ENCODE measurements at places on chromosomes 3 and 15.

DNA sequence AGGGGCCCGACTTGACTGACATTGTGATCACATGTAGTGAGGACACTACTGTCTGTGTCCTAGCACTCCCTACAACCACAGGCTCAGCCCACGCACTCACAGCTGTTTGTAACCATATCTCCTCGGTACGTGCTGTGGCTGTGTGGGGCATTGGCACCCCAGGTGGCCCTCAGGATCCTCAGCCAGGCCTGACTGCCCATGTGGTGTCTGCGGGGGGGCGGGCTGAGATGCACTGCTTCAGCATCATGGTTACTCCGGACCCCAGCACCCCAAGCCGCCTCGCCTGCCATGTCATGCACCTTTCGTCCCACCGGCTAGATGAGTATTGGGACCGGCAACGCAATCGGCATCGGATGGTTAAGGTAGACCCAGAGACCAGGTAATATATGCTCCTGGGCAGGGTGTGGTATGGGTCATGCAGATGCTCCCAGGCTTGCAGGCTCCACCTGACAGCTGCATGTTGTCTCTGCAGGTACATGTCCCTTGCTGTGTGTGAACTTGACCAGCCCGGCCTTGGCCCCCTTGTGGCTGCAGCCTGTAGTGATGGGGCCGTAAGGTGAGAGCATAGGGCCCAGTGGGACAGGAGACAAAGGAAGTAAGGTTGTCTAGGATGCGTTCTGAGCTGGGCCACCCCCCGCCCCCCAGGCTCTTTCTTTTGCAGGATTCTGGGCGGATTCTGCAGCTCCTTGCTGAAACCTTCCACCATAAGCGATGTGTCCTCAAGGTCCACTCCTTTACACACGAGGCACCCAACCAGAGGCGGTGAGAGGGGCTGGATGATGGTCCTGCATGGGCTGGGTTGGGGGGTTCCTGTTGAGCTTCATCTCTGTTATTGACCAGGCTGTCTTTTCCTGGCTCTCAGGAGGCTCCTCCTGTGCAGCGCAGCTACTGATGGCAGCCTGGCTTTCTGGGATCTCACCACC lies 4.4 kb downstream of the DALRD3 start:
- DNase-seq, result no peak

DNA sequence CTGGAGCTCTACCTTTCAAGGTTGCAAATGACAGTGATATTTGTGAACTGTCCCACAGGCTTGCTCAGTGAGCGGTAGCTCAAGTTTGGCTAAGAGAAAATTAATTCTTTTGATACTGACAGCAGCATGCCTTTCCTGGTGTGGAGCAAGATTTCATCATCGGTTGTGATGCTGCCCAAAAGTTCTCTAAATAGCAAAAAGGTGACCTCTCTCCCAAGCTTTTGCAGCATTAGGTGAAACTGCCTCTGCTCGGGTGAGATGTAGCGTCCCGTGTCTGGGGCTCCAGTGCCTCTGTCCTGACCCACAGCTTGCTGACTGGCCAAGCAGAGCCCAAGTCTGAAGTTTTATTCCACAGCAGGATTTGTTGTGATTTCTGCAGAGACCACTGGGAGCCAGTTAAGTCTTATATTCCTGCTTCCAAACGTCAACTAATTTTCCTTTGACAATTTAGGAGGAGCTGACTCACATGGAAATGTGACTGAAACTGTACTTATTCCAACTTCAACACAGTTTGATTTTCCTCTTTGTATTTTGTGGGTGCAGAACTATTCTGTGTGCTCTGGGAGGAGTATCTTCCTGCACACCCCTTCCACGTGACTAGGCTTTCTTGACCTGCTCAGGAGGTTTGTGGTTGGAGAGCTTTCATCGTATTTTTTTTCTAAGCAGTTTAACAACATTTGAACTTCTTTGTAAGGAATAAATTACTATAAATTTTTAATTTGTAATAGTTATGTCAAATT lies 5.9 kb downstream of the SYNM start:
- no peak for DNase-seq

GRCh38 chr15:22224241-22224671 lies 143.9 kb downstream of the OR4M2 start:
- no peak for DNase-seq

DNA sequence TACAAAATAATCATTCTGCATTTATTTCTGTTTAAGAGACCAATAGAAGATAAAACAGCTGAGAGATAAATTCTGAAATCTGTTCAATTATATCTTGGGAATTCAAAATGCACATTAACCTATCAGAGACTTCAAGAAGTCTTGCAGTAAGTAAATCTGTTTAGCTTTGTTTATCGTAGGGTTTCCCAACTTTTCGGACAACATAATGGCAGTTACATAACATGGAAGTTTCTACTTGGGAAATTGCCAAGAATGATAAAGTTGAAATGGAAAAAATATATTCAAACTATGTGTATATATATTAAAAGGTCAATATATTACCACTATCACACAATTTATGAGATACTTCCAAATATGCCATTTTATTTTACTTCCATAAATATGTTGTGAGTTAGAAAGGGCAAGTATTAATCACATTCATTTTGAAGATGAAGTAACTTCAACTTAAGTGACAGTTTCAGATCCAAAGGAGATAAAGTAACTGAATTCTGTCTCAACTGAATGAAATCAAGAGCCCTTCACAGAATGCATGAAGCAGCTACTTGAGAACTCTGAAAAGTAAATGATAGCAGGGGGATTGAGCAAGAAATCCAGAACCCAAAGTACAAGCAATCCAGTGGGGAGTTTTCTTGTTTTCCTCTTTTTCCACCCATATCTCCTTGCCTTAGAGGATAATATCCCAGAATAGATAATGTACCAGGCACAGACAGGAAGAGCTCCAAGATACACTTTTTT lies 108.8 kb downstream of the PLOD2 start:
- DNase-seq, result no peak

GRCh38 chr3:179533274-179533673 lies 29.5 kb upstream of the ACTL6A start:
- no peak for DNase-seq

DNA sequence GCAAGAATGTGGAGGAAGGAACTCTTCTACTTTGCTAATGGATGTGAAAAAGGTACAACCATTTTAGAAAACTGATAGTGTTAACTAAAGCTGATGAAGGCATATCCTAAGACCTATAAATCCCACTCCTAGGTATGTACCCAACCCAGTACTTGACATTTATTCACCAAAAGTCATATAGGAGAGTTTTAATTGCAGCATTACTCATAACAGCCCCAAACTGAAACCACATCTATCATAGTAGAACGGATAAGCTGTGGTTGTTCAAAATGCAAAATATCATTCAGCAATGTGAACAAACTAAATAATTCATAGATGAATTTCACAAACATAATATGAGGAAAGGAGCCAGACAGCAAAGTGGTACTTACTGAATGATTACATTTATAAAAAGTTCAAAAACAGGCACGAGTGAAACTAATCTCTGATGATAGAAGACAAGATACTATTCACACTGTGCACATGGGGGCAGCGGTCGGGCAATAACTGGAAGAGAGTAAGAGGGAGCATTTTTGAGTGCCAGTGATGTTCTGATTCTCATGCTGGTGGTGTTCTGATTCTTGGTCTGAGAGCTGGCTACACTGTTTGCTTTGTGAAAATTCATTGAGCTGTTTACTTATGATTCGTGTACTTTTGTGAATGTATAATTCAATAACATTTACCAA lies 34.3 kb downstream of the GOLIM4 start:
- DNase-seq, result no peak

DNA sequence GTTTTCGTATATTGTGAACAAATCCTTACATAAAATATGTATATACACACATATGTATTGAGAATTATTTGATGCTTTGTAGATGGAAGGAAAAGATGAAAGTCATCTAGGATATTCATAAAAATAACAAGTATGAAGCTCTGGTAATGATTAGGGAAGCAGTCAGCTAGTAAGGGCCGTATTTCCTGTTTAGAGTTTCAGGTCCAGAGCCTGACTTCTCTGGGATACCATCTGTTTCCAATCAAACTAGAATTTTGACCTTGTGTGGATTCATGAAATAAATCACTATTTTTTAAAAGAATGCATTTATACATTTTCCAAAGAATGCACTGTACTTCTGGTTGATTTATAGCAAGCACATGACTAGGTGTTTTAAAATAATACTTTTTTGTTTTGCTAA lies 156.1 kb upstream of the CGNL1 start:
- DNase-seq, result no peak

DNA sequence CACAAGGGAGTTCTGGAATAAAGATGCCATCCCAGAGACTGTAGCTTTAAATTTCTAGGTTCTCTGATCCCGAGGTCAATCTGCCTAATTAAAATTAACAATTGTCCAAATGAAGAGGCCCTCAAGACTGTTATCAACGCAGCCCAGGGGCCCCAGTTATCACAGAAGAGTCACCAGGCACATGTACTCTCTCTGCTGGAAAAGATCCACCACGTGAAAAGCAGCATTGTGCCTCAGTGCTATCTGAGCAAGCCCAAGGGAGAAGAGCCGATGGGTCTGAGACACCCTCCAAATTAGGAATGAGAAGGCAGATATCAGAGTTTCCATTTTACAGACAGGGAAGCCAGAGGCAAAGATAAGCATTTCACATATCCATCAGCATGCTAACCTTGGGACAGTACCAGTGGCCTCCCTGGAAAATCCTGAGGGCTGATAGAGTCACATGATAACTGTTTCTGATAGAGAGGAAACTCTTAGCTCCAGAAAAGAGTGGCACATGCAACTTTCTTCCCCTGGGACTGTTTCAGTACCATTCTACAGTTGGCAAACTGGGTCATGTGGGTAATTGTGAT lies 55.5 kb downstream of the ITGB5 start:
- DNase-seq, result no peak

GRCh38 chr3:124829178-124829818 lies 57.9 kb downstream of the ITGB5 start:
- no peak for DNase-seq

DNA sequence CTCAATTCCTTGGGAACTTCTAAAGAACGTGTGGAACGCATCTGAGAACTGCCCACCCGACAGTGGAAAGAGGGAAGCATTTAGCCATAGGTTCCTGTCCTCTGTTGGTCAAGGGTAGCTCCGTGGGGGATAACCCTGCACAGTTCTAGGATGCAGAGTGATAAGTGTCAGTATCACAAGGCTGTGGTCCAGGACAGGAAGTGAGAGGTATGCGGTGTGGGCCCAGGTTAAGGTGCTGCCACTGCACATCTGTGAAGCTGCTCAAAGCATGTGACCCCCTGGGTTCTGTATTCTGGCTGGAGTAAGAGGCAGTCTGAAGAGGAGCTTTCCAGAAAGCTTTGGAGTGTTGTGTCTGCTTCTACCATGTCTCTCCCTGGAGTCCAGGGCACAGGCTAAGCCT lies 51.7 kb upstream of the HES1 start:
- no peak for DNase-seq

GRCh38 chr15:38991126-38991525 lies 426.5 kb upstream of the RASGRP1 start:
- no peak for DNase-seq

GRCh38 chr15:63295341-63295740 lies 17.9 kb downstream of the APH1B start:
- DNase-seq, result no peak

DNA sequence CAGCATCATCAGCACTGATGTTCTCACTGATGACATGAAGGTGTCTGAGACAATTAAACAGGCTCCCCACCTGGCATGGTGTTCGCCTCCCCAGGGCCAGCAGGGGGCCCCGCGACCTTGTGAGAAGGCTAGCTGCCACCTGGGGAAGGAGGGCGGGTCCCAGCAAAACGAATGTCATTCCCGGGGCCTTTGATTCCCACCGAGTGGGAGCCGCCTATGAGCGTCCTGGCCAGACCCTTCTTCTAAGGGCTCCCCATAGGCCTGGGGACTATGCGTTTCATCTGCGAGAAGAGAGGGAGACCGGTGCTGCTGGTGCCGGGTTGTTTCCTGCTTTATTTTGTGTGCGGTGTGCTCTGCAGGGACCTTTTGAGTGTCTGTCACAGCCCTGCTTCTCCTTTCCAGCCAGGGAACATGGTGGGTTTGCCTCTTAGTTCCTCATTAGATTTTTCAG lies 20.5 kb upstream of the MINDY4B start:
- peak; percentile 74 for DNase-seq

DNA sequence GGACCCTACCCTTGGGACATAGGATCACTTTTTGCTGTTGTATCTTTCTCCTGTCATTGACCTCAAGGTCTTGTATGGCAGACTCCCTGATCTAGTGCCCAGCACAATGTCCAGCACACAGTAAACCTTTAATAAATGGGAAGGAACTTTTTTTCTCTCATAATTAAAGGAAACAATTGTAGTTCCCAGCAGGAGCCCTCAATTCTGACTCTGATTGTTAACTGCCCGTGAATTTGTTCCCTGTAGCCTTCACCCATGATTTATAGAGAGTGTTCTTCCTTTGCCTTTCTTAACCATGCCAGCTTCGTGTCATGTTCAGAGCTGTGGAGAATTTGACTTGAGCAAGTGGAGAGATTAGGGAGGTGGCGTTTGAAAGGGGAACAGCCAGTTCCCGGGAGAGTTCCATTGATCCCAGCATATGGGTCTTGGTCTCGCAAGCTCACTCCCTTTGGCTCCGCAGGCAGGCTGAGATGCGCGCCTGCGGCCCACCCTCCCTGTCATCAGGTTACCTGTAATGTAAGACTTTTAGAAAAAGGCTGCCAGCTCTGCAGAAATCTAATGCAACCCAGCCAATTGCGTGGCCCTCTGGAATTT lies 182.6 kb downstream of the TP63 start:
- no peak for DNase-seq

GRCh38 chr3:124840331-124840730 lies 46.8 kb downstream of the ITGB5 start:
- DNase-seq, result no peak

DNA sequence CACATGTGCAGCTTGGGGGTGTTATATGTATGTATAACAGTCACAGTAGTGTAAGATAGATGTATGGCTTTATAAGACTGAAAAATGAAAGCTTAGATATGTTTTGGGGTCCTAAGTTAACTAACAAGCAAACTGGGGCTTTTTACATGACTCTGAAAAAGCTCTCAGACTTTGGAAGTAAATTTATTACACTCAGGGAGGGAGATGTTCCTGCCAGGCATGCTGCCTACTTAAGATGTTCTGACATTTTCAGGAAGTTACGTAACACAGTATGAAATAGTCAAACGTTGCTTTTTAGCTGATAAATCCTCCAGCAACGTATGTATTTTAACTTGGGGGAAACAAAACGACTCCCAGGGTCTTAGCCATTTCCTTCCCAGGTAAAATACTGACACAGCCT lies 1.7 kb upstream of the IFT57 start:
- DNase-seq, result no peak

GRCh38 chr15:57857871-57858270 lies 151.4 kb downstream of the POLR2M start:
- no peak for DNase-seq

- DNase-seq, result peak; percentile 36
Observed at GRCh38 chr3:128301186-128302023, 148.1 kb downstream of the EEFSEC start.

GRCh38 chr3:170450039-170450438 lies 31.4 kb downstream of the CLDN11 start:
- DNase-seq, result no peak
